ENCODE measurements at places on chromosomes 4 and X.

GRCh38 chr4:62952366-62952765 lies 1456.9 kb downstream of the TECRL start:
- ATAC-seq: no peak

GRCh38 chrX:6761251-6761650 lies 226.3 kb upstream of the VCX3A start:
- no peak for ATAC-seq

GRCh38 chr4:41683326-41683725 lies 65.2 kb downstream of the PHOX2B start:
- no peak for ATAC-seq

DNA sequence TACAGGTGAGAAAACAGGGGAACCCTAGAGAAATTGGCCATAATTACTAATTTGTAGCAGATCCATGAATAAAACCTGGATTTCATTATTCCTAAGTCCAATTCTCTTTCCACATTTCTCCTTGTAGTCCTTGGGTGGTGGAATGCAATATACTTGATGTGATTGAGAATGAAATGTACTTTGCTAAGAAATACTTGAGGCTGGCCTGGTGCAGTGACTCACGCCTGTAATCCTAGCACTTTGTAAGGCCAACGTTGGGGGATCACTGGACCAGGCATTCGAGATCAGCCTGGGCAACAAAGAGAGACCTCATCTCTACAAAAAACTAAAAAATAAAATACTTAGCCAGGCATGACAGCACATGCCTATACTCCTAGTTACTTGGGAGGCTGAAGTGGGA lies 15.9 kb downstream of the TMEM184C start:
- no peak for ATAC-seq

DNA sequence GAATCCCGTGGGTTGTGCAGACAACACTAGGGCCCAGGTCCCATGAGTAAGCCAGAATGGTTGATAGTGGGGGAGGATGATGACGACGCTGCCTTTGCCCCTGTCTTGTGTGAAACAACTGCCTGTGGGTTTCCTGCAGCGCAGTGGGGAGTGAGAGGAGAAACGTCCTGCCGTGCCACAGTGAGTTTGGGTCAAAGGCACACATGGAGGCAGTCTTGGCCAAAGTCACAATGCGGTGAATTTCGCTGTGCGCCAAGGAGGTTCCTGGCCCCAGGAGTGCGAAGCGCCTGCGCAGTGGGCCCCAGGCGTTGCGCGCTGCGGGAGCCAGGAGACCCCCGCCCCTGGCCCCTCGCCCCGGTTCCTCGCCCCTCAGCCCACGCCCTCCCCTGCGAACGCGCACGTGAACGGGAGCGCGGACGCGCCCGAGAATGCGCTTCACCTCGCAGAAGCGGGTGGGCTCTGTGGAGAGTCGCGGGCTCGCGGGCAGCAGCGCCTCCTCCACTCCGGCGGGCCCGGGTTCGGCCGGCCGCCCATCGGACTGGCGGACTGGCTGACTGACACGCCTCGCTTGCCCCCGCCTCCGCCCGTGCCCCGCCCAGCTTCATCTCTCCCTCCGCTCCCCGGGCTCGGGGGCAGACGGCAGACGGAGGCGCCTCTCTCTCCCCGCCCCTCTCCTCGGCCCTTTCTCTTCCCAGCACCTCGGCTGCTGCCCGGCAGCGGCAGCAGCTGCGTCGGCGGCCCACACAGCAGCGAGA lies at the start of gene NUDT10:
TSS of gene NUDT10 (plus strand) at position 635 of the 755 bp plus-strand sequence. CDS start 144 bp downstream, outside the sequence.
- peak; percentile 41 for ATAC-seq

DNA sequence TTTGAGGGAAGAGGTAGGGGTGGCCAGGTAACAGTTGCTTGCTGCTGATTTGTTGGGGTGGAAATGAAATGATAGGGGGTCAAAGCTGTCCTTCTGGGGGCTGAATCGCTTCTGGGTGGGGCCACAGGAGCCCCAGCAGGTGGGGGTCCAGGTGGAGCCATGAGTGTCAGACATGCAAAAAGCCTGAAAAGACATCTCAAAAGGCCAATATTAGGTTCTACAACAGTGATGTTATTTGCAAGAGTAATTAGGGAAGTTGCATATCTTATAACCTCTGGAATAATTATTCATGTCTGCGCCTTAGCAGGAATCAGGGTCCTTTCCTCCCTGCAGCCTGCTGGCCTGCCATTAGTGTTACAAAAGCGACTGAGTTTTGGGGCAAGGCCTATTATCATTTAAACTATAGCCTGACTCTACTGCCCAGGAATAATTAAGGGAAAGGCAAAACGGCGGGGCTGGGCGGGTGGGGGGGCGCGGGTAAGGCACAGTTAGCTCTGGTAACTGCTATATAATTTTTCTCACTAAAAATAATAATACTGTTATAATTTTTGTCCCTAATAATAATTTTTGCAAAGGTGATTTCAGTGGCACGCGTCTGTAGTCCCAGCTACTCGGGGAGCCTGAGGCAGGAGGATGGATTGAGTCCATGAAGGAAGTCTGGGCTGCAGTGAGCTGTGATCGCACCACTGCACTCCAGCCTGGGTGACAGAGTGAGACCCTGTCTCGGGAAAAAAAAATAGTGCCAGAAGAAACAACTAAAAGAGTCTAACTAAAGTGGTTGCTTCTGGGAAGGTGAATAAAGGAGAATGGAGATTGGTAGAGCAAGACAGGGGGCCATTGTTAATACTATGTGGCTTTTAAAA lies 145.7 kb downstream of the MAGEB17 start:
- ATAC-seq: no peak

DNA sequence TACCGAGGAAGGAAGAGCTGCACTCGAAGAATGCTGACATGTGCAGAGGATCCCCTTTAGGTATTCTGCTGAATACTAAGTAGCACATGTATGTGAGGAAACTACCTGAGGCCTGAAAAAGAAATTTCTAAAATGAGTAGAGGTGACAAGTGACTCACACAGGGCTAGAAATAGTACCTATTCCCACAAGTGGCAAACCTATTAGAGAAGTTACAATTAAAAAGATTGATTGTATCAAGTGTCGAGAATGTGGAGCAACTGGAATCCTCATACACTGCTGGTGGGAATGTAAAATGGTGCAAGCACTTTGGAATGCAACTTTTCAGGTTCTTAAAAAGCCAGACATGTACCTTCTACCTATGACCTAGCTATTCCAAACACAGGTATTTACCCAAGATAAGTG lies 47.4 kb downstream of the CCSER1 start:
- peak; percentile 92 for ATAC-seq

GRCh38 chrX:101022020-101022419 lies 29.9 kb downstream of the TRMT2B start:
- peak; percentile 74 for ATAC-seq

- no peak for ATAC-seq
These were observed 120.4 kb downstream of the NDST3 start for GRCh38 chr4:118154649-118155048.

DNA sequence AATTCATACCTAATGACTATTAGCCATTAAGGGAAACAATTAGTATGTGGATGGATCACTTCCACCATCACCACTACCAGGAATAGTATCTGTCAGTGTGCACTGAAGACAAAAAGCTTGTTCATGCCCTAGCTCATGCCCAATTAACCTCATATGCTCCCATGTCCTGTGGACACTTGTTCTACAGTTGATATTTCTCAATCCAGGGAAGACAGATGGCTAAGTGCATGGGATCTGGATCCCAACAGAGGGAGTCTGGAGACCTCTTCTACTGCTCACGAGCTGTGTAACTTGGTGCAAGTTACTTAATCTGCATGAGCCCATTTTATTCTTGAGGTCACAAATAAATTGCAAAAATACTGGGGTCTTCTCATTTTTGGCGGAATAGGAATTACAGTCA lies 23.7 kb downstream of the AMOT start:
- ATAC-seq: no peak

DNA sequence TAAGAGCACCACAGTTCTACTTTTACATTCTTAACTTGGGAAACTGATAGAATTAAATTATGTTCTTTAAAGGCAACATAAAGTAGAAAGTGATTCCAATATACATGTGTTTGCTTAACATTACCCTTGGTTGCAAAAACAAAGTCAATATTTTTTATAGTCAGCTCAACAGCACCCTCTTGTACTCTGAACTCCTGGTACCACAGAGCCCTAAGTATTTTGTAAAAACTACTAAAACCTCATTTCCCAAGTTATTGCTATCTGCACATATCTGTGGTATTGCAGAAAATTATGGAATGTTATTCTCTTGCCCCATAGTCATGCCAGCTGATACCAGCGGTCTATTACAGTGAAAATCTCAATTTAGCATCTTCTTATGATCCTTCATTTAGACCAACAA lies 2.9 kb downstream of the KIF4A start:
- no peak for ATAC-seq

GRCh38 chr4:47334652-47335051 lies 128.8 kb downstream of the COMMD8 start:
- no peak for ATAC-seq

DNA sequence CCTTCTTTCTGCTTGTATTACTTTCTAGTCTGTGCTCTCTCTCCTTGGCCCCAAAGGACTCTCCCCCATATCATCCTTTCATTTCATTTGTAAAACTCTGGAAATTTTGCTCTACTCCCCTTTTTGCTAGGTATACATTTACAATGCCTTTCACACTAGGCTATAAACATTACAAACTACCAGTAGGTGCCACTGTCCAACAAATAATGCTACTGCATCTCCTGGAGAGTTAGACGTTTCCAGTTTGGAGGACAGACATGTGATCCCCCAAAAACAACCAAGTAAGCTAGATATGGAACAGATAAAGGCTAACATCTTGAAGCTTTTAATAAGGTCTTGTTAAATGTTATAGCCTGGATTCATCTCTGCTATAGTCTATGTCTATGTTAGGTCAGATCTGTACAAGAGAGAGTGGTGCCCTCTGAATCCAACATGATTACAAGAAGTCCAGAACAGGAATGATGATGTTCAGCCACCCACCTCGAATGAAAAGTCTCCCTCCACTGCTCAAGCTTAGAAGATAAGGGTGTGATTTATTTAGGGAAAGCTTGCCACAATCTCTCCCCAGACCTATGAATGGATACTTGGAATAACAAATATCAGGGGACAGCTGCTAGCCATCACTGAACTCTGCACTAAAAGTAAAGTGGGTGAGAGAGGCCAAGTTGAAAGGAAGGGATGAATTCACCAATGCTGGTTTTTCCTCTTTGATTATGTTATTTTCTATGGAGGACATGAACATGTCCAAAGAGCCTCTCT lies 14.3 kb downstream of the CBR4 start:
- peak; percentile 18 for ATAC-seq

- ATAC-seq: no peak
These were observed 91.1 kb upstream of the VEGFC start for GRCh38 chr4:176883681-176884418.

DNA sequence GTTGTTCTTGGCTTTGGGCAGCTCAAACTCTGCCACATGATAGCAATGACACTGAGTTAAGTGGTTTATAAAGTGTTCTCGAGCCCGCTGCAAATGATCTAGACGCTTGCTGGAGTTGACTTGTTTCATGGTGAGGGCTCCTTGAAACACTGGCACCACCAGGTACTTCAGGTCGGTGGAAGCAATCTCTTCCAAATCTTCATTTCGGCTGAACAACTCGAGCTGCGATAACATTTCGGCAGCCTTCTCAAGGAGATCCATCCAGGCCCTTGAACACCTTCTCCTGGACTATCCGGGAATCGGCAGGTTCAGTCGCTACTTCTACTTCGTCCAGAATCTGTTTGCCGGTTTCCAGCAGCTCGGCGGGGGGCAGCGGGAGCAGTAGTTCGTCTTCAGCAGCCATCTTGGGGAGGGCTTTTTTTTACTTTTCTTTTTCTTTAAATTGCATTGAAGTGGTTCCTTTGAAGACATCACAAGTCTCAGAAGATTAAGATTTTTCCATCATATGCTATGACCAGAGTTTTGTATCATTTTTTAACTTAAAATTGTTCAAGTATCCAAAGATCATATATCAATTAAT lies 28.0 kb downstream of the HNRNPDL start:
- ATAC-seq: no peak

- no peak for ATAC-seq
These were observed 65.5 kb downstream of the LEF1 start for GRCh38 chr4:108103099-108103862.

- peak; percentile 54 for ATAC-seq
These were observed 467.8 kb downstream of the PCDH7 start for GRCh38 chr4:31187979-31188378.

DNA sequence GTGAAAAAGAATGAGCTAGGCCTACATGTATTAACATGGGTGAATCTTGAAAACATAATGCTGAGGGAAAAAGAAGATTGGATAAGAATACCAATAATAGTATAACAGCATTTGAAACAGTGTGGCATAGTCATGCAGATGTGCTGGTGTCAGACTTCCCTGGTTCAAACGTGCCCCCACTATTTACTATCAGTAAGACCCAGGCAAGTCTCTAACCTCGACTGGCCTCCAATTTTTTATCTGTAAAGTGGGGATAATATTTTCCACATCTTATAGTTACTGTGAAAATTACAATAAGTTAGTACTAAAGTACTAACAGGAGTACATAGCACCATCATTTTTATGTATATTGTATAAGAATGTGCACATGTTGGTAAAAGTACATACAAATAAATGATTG lies 17.0 kb upstream of the SLAIN2 start:
- ATAC-seq: no peak

GRCh38 chrX:43527801-43528200 lies 128.3 kb upstream of the MAOA start:
- no peak for ATAC-seq

GRCh38 chrX:7334253-7334935 lies 186.4 kb upstream of the PUDP start:
- ATAC-seq: no peak

GRCh38 chr4:7944599-7945220 lies 5.0 kb upstream of the AFAP1 start:
- no peak for ATAC-seq

GRCh38 chrX:41014776-41015360 lies 70.4 kb upstream of the USP9X start:
- peak; percentile 67 for ATAC-seq

DNA sequence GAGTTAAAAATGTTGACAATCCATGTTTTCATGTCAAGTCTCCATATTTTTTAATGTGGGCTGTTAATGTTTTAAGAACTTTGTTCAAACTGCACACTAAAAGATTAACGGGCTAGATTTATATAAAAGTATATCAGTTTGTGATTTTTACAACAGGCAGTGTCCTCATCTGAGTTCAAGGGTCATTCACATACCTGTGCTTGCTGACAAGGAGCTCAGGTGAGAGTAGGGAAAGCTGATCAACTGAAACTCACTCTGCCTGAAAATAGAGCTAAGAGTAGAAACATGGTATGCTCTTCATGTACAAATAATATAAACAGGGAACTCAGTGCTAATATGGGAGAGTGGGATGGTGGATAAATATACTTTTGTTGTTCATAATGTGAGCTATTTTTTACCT lies 102.3 kb upstream of the DKK2 start:
- no peak for ATAC-seq

- no peak for ATAC-seq
These were observed 422.6 kb upstream of the SLIT2 start for GRCh38 chr4:19829101-19829500.

GRCh38 chr4:78627046-78627965 lies 75.7 kb downstream of the ANXA3 start:
- peak; percentile 69 for ATAC-seq

- ATAC-seq: peak; percentile 51
These were observed 820.8 kb upstream of the GRIA3 start for GRCh38 chrX:122363112-122363795.

GRCh38 chrX:121333942-121334341 lies 286.5 kb downstream of the GLUD2 start:
- ATAC-seq: no peak

Measured in esophagus mucosa (tissue), 1 donor.